Lung microvascular endothelial cell (primary cell): ENCODE measurements at places on chromosomes 2 and 18. TPM values are rescaled to one million over a fixed set of nuclear protein-coding genes. Genes with fewer than 3 reads are reported as not detected.

- DNase-seq, result no peak
Measured at GRCh38 chr2:176111846-176112374, 4.7 kb upstream of the HOXD10 start.

DNA sequence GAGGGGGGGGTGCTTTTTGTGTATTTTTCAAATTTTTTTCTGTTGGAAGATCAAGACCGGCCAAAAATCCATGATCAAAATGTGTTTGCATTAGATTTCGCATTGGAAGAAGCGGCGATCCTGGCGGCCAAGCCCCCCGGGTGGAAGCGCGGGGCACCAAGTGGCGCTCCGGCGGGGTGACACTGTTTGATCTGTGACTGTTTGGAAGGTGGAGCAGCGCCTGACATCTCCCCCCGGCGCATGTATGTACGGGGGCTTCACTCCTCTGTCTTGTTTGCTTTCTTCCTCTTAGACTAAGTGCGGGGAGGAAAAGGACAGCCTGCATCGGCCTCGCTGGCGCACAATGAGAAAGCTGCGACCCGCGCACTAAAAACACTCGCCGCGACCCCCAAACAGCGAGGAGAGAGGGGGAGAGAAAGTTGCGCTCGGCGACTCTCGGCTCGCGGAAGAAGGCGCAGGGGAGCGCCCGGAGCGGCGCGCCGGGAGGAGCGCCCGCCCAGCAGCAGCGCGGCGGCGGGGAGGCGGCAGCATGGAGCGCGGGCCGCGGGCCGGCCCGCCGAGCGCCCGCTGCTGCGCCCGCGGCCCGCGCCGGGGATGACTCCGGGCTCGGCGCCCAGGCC lies 515 bp downstream of the TSHZ1 start:
- no peak for DNase-seq

- peak; percentile 25 for DNase-seq
Measured at GRCh38 chr2:134657650-134658250, 61.0 kb downstream of the TMEM163 start.

DNA sequence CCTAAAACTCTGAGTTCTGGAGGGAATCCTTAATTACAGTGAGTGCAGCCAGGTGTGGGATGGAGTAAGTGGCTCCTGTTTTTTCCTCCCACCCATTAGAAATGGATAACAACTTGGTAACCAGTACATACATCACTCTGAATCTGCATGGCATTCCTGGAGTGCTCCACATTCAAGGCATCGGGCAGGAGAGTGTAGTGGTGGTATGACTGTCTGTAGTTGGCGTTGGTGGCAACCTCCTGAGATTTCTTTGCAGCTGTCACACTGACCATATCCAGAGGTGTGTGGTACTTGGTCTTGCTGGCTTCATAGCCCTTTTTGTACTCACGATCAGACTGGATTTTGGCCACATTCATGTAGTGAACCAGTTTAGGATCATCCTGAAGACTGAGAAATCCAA lies 68.3 kb downstream of the NEB start:
- no peak for DNase-seq

DNA sequence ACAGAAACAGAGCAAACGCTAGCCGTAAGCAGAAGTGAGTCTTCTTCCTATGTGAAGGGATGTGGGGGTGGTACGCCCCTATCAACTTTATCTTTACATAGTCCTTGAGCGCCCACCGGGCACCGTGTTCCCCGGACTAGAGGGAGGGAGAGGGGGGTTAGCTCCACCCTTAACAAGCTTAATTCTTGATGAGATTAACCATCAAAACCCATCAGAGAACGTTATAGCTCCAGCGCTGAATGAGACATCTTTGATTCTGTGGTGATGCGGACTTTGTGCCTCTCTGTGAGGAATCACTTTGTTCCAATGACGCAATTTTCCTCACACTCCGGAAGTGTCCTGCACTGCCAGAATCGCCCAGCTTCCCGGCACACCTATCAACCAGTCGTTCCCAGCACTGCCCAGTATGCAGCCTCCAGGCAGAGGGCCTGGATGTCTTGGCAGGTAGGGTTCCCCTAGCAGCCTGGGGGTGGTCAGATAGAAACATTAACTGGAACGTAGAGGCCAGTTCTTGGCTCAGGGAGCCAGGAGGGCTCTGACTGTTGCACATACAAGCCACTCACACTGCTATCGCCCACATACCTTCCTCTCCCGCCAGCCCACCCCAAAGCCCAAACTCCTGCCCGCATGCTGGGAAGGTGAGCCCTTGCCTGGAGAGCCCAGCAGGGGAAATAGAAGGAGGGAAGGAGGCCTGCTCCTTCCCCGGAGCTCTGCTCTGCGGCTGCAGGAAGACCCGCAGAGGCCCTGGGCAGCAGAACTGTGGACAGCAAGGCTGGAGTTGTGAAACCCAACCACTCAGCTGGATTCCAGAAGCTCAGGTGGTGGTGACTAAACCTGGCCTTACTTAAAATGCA lies 1.9 kb upstream of the ODC1 start:
- peak; percentile 72 for DNase-seq

GRCh38 chr2:57760381-57760801 lies 286.2 kb upstream of the VRK2 start:
- DNase-seq, result no peak

- DNase-seq, result no peak
Measured at GRCh38 chr18:72041313-72042032, 502.7 kb downstream of the CBLN2 start.

RASGRP3 gene
- 138 and 180 TPM in 2 replicates for total RNA-seq

DNA sequence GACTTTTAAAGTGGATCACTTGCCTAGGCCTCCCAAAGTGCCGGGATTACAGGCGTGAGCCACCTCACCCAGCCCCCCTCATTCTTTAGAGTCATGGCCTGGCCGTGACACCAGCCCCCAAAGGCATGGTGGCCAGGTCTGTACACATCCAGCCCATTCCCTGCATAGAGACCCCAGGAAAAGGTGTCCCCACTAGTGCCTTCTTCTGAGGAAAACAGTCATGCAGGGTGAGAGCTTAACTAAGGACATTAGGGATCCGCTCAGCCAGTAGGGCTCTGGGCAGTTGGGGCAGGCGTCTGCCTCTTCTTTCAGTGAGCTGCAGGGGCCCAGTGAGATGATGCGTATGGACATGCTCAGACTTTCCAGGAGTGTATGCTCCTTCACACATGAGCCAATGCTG lies 5.7 kb upstream of the AMER3 start:
- DNase-seq, result no peak
